ENCODE measurements at places on chromosomes 4 and X.

DNA sequence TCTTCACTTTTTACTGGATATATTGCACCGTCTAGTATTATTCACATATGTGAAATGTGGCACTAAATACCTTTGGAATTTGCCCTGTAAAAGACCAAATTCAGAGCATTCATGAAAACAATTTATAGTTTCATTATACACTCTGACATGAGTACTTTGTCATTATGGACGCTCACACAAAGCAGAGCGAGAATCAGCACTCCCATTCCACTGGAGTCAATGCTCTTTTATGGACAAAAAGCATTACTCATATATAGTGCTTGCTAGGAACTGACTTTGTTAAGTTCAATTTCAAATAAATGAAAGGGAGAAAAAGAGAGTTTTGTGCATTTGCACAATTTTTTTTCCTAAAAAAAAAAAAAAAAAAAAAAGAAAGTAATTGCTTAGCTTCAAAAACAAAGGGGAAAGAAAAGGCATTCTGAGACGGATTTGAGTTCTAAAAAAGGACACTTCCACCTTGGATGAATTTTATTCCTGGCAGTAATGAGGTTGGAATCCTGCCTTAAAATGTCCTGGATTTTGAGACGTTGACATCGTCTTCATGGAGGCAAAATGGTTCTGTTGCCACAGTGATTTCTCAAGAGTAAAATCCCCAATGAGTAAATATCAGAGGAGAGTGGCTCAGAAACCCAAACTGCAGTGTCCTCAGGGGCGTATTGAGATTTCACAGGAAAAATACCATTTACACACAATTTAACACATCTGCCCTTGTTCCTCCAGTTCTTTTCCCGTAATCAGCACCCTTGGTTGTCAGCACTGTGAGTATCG lies 34.8 kb downstream of the CCDC149 start:
- no peak for DNase-seq

GRCh38 chr4:24690436-24690835 lies 104.9 kb upstream of the SOD3 start:
- DNase-seq = no peak

- no peak for DNase-seq
Measured at GRCh38 chr4:136818811-136819330, 713.4 kb downstream of the PCDH18 start.

- no peak for DNase-seq
Measured at GRCh38 chr4:10157478-10158332, 41.1 kb upstream of the WDR1 start.

GRCh38 chr4:184641022-184641421 lies 8.2 kb downstream of the CASP3 start:
- no peak for DNase-seq

DNA sequence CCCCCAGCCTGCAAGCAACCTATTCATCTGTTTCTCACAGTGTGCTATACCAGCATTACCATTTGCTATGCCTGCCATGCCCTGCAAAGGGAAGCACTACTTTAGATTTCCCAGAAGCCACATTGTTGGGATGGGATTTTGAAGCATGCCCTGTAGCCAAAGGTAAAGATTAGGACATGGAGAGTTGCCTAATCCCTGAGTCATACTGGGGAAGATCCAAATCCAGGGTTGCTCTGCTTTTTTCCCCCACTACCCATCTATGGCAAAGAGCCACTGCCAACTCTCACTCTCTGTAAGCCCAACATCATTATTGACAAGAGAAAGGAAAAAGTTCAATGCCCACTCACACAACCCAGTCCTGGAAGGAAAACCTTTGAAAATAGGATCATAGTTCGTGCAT lies 36.7 kb upstream of the TMEM164 start:
- DNase-seq = no peak
